ENCODE measurements at places on chromosomes 1 and 21.

- DNase-seq: no peak
Measured at GRCh38 chr1:21894034-21894881, 42.9 kb downstream of the HSPG2 start.

DNA sequence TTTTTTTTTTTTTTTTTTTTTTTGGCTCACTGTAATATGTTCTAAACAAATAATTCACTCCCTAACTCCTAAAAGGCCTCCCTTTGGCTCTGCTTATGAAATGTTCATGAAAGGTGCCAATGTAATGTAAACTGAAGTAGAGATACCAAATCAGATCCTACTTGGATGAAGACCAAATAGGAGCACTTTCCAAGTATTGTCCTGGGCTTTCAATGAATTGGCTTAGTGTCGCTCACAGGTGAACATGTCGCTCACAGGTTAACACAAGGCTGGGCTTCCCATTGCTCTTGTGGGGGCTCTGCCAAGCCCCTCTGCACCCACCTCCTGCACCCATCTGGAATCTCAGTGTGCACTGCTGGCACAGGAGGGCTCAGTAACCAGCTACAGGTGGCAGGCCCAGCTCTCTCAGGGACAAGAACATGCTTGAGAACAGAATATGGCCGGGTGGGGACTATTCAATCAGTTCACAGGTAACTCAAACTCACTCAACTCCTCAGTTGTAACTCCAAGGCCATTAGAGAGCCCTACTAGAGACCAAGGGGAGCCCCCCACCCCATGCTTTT lies 10.6 kb upstream of the CD58 start:
- DNase-seq: no peak

- DNase-seq: no peak
Measured at GRCh38 chr1:37776946-37777516, 12.1 kb upstream of the EPHA10 start.

DNA sequence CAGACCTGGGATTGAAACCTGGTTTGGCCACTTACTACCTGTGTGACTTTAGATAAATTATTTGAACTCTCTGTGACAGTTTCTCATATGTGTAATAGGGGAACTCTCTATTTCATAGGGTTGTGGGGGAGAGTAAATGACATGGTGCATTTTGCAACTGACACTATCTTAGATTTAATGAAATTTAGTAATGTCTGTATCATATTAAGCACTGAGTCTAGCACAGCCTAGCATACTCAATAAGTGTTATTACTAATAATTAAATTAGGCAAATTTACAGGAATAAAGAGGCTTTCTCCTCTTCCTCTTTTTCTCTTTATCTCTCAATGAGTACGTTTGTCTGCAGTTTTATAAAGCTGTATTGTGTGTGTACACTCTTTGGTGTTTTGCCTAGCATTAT lies 80.2 kb upstream of the MACF1 start:
- DNase-seq: no peak

DNA sequence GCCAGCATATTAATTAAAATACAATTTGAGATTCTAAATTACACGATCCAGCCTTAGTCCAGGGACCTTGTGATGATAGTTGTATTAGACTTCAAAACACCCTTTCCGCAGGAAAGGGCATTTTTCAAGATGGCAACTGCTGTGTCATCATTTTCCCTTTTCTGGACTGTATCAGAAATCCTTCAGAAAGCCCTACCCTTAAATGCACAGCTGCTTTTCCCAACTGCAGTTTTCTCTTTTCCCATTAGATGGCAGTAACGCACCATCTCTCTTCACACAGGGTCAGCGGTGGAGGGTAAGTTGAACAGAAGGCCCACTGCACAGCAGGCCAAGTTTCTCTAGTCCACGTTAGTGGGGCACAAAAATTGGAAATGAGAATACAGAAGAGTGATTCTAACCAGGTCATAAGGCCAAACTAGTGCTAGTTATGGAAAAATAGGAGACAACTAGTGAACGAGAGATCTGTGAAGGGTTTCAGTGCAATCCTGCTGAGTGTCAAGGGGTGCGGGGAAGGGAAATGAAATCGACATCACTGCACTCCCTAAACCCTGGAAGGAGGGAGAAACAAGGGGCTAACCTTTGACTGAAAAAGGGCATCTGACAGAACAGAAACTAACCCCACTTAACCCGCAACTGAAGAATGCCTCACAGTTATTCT lies 22.1 kb upstream of the TDRD10 start:
- peak; percentile 83 for DNase-seq
